ENCODE measurements at places on chromosomes 1 and 21.

GRCh38 chr1:27719286-27720251 lies 6.2 kb upstream of the FAM76A start:
- DNase-seq: peak; percentile 52

- DNase-seq: no peak
Measured at GRCh38 chr1:205373798-205374175, 17.1 kb upstream of the KLHDC8A start.

DNA sequence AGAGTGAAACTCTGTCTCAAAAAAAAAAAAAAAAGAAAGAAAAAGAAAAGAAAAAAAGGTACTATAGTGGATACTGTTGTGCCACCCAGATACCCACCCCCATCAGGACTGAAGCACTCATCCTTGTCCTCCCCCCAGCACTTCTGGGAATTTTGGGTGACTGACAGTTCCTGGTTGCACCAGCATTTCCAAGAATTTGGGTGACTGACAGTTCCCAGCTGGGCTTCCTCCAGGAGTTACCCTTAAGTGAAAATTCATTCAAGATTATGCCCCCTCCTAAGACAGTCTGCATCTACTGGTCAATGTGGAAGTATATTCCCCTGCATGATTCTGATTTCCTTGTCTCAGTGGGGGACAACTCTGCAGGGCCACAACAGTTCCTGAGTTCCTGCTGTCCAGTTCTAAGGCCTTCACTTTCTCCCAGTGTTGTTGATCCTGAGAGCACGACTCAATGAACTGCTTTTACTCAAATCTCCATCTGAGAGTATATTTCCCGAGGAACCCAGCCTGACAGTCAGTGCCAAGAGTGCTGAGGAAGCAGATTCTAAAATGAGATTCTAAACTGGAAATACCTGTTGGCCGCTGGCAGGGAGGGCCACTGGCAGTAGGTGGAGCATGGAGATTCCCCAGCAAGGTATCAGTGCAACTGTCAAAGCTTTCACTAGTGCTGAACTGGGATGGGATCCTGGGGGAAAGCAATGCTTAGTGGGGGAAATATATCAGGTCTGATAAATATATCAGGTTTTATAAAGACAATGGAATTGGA lies 18.5 kb downstream of the RIIAD1 start:
- DNase-seq: no peak

- no peak for DNase-seq
Measured at GRCh38 chr1:8350914-8351684, 33.2 kb downstream of the SLC45A1 start.

GRCh38 chr1:182752077-182752988 lies 37.2 kb upstream of the NPL start:
- no peak for DNase-seq

Data from hematopoietic multipotent progenitor cell (in vitro differentiated cells).